ENCODE measurements at places on chromosomes 1 and 21.

DNA sequence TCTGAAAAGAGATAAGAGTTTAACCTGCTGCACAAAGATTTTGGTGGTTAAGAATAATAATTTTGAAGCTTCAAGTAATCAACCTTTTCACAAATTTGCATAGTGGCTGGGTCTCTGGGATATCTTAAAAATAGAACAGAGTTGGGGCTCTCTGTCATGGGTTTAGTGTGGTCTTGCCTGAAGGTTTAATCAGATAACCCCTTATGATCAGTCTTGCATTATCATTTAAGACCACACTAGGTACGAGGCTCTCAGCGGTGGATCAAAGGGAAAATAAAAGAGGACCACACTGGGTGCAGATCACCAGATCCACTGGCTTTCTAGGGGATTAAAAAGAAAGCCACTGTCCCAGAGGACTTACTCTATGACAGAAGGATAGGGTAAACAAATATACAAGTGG is 19.5 kb downstream of the LRRC8C start:
- DNase-seq = no peak

DNA sequence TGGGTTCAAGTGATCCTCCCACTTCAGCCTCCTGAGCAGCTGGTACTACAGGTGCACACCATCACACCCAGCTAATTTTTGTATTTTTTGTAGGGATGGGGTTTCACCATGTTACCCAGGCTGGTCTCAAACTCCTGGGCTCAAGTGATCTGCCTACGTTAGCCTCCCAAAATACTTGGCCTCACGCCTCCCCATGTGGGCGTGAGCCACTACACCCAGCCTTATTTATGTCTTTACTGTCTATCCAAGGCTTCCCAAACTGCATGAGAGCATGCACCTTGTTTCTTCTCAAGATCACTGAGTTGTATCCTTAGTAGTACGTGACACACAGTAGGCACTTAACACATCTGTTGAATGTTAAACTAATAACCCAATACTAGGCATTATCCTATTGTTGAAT is 14.2 kb downstream of the WASF2 start:
- no peak for DNase-seq

- no peak for DNase-seq
Observed at GRCh38 chr1:49416758-49417157, 607.0 kb downstream of the AGBL4 start.

DNA sequence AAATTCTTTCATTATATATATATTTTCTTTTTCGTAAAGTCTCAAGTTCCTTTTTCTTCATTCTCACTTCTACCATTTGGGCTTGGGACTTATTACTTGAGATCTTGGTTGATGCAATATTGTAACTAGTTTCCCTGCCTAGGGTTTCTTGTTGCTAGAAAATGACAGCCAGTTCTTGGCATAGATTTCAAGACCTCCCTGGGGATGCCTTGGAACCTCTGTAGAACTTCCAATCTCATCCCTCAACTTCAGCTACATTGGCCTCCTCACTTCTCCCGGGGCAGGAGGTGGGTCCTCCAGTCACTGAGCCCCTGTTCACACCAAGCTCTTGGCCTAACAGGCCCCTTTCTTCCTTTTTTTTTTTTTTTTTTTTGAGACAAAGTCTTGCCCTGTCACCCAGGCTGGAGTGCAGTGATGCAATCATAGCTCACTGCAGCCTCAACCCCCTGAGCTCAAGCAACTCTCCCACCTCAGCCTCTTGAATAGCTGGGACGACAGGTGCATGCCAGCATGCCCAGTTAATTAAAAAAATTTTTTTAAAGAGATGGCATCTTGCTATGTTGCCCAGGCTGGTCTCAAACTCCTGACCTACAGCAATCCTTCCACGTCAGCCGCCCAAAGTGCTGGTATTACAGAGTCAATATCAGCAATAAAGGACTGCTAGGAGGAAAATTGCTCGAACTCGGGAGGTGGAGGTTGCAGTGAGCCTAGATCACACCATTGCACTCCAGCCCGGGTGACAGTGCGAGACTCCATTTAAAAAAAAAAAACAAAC is 33.1 kb downstream of the MAP3K7CL start:
- DNase-seq = no peak

DNA sequence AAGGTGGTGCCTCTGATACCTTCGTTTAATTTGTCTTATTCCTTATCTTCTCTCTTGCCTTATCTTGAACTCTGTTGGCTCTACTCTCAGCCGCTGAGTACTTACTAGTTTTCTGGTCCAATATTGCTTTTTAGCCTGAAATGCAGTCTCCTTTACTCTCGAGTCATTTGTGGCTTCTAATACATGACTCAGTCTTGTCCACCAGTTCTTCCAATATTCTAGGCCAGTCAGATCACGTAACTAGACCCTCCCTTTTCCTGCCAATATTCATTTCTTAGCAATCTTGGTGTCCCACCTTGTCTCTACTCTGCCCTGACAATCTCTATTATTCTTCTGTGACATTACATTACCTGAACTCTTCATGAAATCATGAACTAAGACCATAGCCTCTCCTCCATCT is 555.8 kb downstream of the DPYD start:
- no peak for DNase-seq

GRCh38 chr1:31580513-31580870 is 4.2 kb downstream of the TINAGL1 start:
- DNase-seq = no peak

Data from NCI-H2171 (cell line).